ENCODE measurements at places on chromosomes 2 and 18.

GRCh38 chr2:237473878-237474441, 13.1 kb upstream of the MLPH start:
- no peak for DNase-seq

DNA sequence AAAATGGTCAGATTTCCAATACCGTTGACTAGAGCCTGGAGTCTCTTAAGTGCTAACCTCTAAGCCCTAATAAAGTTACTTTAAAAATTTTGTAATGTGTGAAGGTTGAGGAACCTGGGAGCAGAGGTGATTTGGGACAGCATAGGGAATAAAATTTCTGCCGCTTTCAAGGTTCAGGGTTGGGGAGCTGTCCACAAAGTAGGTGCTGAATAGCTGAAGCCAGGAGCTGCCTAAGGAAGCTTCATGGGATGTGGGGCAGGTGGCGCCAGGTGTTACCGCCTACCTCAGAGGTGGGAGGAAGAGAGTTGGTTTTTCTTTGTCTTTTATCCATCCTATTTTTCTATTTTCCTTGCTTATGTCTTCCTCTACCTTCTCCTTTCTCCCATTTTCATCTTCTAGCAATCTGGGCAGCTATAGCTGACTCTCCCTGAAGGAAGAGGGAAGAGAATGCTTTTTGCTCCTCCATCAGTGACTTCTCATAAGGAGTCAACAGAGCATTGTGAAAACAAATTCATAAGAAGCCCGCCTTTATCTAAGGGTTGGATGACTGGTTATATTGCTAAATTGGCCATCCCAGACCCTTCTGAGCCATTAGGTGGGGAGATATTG, 178.7 kb downstream of the CLIP4 start:
- DNase-seq: no peak

GRCh38 chr18:61851940-61852451, 40.8 kb downstream of the RNF152 start:
- DNase-seq: no peak

GRCh38 chr2:137659616-137660015, 304.7 kb upstream of the HNMT start:
- DNase-seq: no peak

- no peak for DNase-seq
These were observed 37.0 kb upstream of the METTL21A start for GRCh38 chr2:207662203-207662602.

- DNase-seq: no peak
These were observed 273.6 kb downstream of the PAX3 start for GRCh38 chr2:222024932-222025880.

DNA sequence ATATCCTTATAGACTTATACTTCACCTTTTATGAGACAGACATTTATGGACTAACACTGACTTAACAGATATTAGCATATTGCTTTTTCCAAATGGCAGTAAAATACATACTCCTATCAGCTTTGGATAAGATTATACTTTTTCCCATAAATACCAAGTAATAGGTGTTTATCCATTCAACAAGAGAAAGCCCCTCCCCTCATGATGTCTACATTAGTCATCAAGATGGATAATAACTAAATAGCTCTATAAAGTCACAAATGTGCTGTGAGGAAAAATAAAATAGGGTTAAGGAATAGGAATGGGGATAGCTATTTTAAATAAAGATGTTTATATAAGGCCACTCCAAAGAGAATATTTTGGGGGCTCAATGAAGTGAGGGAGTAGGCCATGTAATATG, 39.4 kb downstream of the CSRNP3 start:
- DNase-seq: no peak

GRCh38 chr2:47043142-47043890, 111.8 kb downstream of the STPG4 start:
- DNase-seq: no peak

GRCh38 chr2:192357217-192357616, 162.5 kb upstream of the TMEFF2 start:
- DNase-seq: no peak

GRCh38 chr2:127847931-127848330, 10.0 kb downstream of the POLR2D start:
- DNase-seq: no peak

DNA sequence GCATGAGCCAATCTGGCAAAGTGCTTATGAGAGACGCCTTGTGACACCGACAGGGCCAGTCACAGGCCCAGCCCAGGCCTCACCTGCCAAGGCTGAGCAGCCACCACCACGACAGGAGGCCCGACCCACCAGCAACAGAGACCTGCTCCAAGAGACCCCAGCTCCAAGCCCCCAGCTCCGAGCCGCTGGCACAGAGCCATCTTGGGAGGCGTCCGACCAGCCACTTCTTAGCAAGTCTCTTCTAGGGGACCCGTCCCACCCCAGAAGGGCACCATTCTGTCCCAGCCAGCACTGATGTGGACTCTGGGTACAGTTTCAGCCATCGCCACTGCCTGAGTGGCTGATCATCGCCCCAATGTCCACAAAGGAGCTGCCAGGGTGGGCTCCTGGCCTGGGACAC, 290.7 kb upstream of the SALL3 start:
- no peak for DNase-seq

DNA sequence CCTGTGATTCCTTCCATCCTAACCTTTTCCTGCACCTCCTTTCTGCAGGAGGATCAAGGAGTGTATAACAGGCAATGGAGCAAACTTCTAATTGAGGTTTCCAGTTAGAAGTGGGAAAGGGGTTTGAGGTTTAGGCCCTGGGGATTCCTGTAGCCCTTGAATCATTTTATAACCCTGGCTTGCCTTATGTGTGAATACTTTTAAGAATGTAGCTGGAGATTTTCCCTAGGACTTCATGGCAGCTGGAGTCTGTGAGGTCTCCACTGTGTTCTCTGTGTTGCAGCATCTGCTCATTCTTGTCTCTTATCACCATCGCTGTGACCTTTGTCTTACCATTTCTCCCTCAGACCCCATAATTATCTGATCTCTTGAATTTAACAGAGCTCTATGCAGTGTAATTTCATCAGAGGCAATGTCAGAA, 370.2 kb upstream of the SLC14A2 start:
- DNase-seq: no peak

GRCh38 chr2:86623043-86623493, 597 bp downstream of the RNF103 start:
- peak; percentile 10 for DNase-seq

GRCh38 chr2:218853766-218854165, 5.8 kb upstream of the WNT6 start:
- no peak for DNase-seq

DNA sequence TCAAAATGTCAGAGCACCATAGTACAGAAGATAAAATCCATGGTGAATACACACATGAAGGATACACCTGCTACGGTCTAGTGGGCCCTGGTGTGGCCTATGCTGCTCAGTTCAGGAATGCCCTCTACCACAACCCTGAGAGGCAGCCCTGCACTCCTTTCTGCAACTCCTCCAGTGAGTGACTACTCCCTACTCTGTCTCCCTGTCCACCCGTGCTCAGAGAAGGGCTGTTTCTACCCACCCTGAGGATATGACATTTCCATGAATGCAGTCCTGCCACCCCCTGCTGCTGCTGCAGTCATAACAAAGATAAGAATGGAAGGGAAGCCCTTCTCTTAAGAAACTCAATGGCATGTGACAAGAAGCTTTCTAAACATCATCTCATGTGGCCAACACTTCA, 137.0 kb downstream of the EN1 start:
- DNase-seq: no peak

- DNase-seq: no peak
These were observed 554.8 kb downstream of the PIK3C3 start for GRCh38 chr18:42509750-42510415.

GRCh38 chr2:236618370-236618769, 48.7 kb downstream of the ACKR3 start:
- no peak for DNase-seq

DNA sequence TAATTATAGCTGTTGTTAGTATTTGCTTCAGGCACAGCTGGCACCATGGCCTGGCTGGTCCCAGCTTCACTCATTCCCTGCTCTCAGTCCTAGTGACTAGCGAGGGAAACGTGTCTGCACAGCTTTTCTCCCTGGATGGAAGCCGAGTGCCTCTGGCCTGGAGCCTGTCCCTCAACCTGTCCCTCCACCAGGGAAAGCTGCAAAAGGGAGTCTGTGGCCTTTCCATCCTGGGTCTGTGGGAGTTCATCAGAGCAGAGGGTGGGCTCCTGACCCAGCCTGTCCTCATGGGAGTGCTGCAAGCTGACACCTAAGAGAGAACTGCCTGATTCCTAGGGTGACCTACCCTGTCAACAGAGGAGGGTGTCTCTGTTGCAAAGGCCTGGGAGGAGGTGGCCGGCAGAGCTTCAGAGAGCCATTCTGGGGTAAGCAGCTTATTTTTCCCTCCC, 118.3 kb downstream of the CAPN13 start:
- DNase-seq: no peak

DNA sequence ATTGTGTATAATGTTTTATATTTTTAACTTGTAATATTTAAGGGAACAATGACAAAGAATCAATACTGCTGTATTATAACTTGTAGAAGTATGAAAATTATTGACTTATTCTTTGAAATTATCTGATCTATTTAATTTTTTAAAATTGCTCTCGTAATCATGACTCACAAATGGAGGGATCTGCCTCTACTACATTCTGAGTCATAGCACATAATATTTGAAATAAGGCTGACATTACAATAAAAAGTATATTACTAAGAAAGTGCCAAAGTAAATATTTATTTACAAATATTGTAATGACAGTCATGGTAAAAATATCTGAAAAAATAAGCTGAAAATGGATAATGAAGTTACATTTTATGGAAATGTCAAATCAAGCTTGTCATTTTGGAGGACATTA, 1144.6 kb upstream of the CDH2 start:
- no peak for DNase-seq

DNA sequence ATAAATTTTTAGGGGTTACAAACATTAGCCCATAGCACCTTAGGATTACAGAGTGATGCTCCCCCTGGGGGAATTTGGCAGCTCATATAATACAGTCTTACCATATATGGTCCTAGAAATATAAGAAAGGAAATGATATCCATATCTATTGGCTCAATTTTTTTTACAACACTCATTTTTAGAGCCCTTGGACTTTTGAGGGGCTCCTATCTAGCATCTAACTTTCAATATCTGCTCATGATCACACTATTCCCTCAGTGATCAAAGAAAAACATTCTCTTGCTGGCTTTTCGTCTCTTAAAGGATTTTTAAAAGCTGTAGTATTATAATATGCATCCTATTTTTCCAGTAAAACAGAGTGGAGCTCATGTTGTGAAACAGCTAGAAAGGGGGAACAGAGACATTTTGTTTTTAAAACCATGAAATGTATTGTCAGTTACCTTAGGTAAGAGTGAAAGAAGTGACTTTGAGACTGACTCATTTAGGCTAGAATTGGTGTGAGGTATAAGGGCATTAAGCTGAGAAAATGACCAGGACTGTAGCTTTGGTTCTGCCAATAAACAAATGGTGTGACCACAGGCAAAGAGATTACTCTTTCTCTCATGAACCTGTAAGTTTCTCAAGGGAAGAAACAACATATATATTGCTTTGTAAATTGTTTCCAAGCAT, 65.8 kb downstream of the ALPK2 start:
- no peak for DNase-seq

DNA sequence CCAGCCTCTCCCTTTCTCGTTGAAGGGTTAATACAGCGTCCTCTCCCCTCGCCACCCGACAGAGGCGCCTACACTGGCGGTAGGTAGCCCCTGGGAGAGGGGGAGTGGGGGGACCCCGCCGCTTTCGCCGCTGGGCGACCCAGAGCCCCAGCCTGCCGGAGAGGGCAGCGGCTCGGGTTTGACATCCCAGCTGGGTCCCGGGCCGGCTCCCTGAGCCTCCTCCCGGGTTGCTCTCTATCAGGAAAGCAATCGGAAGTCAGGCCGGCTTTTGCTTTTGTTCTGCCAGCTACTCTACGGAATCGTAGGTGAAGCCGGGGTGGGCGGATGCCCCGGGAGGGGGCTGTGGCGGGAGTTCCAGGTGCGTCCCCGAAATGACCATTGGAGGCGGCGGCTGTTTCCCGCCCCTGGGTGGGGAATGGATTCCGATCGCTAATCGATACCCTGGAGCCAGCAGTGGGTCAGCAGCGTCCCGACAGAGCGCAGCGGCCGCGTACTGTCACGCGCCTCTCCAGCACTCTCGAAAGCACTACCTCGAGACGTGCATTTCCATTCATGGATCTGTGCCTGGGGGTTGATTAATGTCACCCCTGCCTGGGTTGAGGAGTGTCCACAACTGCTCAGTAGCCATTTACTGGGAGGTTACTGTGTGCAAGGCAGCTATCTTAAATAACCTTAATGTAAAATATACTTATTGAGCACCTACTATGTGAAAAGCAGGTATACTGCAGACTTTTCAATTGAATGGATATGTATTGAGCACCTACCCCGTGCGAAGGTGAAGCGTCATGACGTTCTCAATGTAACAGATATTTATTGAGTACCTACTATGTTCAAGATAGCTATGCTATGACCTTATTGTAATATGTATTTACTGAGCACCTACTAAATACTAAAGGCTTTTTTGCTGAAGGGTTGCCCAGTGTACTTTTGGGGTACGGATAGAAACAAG, 1.1 kb downstream of the MAPK4 start:
- DNase-seq: no peak

DNA sequence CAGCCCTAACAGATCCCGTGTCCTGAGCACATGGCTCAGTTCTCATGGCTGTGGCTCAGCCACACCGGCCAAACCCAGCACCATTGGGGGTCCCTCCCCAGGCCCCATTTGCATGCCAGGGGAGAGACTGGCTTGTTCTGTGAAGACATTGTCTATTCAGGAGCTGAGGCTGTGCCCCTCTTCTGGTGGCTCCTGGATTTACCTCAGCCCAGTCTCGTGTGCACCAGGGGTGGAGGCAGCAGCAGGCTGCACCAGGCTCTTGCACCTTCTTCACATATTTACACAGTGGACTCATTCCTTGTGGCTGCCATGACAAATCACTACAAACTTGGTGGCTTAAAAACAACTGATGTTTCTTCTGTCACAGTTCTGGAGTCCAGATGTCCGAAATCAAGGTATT, 92.4 kb upstream of the ITGA6 start:
- DNase-seq: no peak

DNA sequence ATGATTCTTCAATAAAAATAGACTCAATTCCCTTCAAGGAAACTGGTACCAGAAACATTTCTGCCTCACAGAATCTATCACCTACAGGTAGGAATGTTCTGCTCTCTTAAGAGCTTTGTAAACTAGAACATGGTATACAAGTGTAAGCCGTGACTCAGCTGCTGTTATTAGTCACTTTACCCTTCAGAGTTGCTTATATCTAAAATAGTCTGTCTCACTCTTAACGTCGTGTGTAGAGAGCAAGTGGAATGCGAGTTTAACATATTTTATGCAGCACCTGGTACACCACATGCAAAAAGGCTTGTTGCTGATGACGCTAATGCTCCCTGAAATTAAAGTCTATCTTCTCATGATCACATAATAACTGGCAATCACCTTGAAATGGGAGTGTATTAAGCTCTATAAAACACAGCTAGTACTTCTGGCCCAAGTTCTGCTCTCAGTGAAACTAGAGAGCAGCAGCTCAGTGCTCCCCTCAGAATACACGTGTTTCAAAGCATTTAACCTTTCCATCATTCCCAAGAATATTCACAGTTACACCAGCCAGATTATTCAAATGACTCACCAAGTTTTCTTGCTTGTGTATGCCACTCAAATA, 420.0 kb downstream of the ZEB2 start:
- DNase-seq: no peak

All from stimulated activated CD4-positive, alpha-beta T cell treated with anti-CD3 and anti-CD28 coated beads, Interleukin-15, amount 100 ng/mL, for 48 hours (primary cell).